ENCODE measurements at places on chromosomes 5 and 9.

GRCh38 chr5:14869668-14870164 lies 1.9 kb downstream of the ANKH start:
- no peak for DNase-seq

GRCh38 chr9:2936221-2936620 lies 92.3 kb upstream of the PUM3 start:
- no peak for DNase-seq

DNA sequence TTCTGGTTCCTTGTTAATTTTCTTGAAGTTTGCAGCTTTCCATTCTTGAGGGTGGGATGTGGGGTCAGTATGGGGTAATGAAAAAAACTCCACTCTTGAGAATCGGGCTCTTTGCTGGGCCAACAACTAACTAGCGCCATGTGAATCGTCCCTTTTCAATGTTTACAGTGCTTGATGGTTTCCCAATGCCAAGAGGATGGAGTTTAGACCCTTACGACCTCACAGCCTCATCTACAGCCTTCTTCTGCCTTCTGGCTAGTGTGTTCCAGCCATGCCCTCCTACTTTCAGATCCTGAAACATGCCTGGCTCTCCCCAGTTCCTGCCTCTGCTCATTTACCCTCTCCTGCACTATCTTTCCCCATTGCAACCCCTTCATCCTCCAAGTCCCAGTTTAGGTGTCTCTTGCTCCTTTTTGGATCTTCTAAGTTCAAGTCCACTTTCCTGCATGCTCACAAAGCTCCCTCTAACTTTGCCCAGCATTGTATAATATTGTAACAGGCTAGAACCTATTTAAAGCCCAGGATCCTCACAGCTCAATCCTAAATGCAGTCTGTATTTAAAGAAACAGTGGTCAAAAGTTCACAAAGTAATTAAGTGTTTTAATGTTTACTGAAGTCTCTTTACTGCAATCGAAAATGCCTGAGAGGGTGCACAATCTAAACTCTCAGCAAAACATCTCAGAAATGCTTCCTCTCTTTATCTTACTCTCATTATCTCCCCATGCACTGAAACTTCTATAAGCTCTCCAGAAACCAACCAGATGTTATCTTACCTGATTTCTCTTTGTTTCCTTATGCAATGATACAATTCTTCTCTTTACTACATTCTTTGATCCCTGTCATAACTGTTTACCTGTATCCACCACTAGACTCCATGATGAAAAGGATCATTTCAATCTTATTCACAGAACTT lies 20.6 kb upstream of the CAST start:
- DNase-seq: no peak

- DNase-seq: no peak
These were observed 200.5 kb downstream of the DRD1 start for GRCh38 chr5:175243441-175243840.

DNA sequence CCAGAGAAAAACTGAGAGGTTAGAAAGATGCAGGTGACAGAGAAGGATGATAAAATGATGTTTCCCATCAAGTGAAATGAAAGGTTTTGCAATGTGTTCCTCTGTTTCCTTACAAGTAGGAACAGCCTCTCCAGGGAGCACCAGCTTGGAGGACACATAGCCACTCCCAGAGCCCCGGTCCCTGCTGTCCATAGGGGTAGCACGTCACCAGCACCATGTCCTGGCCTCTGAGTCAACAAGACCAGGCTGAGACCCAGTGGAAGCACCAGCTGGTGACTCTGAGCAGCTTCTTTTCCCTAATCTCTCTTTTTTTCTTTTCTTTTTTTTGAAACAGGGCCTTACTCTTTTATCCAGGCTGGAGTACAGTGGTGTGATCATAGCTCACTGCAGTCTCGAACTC lies 19.4 kb upstream of the HMCN2 start:
- DNase-seq: no peak

DNA sequence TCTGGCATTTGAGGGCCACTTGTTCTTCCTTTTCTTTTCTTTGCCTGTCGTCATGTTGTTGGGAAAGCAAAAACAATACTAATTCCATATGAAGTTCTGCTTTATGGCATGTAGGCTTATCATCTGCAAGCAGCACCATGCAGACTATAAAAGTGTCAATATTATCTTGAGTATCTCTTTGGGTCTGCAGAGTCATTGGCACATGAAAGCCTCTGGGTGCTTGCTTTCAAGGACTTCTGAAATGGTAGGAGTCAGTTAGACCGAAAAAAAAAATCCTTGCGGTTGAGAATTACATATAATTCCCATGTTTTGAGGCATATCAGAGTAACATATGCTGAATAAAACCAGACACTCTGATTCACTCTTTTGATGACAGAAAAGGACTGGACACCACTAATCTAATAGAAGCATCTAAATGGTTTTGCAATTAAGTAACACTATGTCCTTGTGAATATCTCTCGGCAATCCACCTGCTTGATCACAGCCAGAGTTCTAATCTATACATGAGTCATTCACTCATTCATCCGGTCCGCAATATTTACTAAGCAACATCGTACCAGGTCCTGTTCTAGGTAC lies 44.4 kb downstream of the GNAQ start:
- no peak for DNase-seq

- DNase-seq: no peak
These were observed 48.3 kb upstream of the RIC1 start for GRCh38 chr9:5580650-5581049.

DNA sequence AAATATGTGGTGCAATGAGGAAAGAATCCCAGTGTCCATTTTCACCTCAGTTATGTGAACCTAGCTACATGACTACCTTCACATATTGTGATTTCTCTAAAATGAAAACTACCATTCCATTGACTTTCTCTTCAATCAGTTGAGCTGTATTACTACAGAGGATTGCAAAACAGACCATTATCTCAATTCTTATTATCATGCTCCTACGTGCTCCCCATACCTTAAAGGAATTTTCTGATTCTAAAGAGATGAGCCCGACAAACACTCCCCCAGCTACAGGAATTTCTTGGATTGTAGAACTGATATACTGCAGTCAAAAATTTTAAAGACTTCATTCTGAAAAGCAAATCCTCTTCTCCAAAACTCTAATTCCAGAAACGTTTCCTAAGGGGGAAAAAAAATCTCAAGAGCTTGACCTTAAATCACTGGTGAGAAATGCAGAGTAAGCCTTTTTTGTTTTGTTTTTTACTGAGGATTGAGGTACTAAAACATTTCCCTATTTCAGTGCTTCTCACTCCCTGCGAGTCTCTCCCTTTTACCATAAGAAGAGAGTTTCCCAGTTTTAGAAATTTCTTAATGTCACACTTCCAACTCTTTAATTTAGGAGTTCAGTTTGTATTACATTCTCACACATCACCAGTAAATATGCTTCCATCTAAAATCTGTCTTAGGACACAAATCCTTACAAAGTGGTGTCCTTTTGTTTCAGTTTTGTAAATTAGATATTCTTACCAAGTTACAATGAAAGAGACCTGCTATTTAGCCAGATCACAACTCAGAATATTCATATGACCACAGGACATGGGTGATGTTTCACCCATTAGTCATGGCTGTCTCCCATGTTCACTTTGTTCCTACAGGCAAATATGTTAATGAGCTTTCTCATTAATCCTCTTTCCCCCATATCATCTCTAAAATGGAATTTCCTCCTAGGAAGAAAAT lies 203.8 kb downstream of the TSSK1B start:
- no peak for DNase-seq

DNA sequence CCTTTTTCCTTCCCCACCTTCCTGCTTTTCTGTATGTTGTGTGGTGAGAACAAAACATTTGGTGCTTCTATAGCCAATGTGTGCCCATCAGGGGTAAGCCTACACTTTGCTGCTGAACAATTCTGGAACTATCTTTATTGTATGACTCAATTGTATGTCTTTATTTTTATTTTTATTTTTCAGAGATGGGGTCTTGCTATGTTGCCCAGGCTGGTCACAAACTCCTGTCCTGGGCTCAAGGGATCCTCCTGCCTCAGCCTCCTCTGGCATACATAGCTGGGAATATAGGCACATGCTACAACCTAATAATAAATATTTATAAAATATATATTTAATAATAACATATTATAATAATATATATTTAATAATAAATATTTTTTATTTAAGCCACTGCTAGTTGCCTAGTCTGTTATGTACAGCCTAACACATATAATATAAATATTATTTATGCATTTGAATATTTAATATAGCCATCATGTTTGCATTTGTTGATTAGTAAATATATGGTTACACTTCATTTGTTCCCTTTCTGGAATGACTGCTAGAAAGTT lies 11.8 kb upstream of the DMXL1 start:
- DNase-seq: no peak

- DNase-seq: no peak
These were observed 1903.5 kb downstream of the EFNA5 start for GRCh38 chr5:105767267-105767666.

DNA sequence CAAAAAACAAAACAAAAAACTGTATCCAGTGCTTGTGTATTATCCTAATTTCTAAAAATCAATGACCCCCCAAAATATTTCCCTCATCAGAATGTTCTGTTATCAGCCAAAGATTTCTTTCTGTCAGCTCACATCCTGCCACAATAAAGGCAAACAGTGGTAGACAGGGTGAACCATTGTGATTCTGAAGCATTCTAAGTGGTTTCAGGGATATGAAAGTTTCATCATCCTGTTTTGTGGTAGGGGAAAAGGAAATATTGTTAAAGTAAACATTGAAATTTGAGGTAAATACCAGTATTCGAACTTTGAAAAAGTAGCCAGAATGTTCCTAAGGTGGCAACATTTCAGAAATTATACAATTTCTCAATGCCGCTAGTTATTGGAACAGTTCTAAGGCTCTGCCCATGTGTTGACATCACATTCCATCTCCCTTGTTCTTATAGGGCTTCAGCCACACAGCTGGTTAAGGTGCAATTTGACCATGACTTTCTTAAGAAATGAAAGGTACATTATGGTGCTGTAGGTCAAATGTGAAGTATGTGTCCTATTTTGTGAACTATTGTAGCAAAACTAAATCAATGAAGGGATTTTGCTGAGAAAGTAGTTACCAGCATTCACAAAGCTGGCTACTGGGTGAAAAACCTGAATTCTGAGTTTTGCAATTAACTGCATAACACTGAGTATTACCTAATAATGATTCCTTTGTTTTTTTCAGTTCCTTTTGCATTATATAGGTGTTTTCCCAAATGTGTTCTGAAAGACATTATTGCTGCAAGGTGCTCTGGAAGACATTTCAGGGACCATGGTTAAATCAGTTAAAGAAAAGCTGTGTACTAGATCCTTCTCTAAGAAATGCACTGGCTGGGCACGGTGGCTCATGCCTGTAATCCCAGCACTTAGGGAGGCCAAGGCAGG lies 107.6 kb upstream of the RASGRF2 start:
- DNase-seq: no peak

DNA sequence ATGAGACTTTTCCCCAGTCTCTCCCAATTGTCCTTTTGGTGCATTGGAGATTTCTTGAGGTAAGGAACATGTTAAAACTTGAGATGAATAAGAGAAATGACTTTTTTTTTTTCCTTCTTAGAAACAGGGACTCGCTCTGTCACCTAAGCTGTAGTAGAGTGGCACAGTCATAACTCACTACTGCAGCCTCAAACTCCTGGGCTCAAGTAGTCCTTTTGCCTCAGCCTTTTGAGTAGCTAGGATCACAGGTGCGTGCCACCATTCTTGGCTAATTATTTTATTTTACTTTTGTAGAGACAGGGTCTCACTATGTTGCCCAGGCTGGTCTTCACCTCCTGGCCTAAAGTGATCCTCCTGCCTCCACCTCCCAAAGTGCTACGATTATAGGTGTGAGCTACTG lies 25.9 kb downstream of the CDC42SE2 start:
- DNase-seq: no peak

DNA sequence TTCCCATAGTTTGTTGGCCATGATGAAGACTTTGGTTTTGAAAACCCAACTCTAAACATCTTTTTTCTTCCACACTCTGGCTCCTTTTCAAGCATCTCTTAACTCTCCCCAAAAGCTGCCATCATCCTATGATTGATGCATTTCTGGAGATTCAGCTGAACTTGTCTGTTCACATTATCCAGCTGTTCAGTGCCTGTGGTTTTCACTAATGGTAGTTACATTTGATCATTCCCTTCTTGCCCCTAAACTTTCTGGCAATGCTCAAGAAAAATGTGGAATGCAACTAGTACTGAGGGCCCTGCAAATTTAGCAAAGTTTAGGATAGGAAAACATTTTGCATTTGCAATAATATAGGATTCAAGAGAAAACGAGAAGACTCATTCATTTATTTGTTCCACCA lies 267.5 kb downstream of the ENC1 start:
- no peak for DNase-seq

GRCh38 chr5:129244478-129244877 lies 149.9 kb downstream of the ISOC1 start:
- DNase-seq: no peak

GRCh38 chr9:14307989-14308852 lies 5.7 kb downstream of the NFIB start:
- no peak for DNase-seq

GRCh38 chr5:32545102-32545800 lies 40.1 kb upstream of the SUB1 start:
- DNase-seq: no peak

GRCh38 chr9:132994410-132995120 lies 16.1 kb downstream of the GFI1B start:
- no peak for DNase-seq

DNA sequence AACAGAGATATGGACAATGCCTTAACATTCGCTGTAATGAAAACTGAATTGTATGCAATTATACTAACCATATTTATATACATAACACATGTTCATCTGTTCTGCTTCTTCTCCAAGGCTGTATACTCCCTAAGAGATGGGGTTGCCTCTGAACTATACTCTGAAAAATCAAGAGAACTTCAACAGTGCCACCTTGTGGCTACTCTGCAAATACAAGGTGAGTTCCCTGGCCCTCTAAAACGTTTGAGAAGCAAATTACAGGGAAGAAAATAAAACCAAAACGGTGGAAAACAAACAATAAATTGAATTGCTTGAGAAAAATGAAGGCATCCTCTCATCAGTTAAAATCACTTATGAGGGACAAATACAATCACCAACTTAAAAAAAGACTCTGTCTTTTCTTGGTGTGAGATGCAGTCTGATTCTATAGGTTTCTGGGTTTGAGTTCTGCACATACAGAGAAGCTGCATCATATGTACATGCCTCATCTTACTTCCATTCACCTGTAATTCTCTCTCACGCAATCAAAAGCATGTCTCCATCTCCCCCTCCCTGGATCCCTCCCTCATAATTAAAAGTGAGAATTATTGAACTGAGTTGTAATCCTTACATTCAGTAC lies 98.6 kb downstream of the FBXW11 start:
- peak; percentile 25 for DNase-seq

DNA sequence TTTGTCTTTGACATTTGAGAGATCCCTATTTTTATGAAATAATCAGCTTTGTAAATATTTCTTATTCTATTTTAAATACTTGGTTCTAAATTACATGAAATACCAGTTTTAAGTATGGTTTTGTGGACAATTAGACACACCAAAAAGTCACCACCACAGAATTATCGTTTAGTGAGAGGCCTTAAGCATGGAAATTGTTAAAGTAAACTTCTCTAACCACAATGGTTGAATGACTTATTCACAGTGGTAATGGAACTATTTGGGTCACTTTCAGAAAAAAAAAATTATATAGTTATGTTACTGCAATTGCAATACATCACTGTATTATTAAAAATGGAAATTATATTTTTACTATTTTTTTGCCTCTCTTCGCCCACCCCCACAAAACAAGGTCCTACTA lies 1252.5 kb downstream of the EFNA5 start:
- DNase-seq: no peak

- DNase-seq: no peak
These were observed 244.3 kb upstream of the WWC1 start for GRCh38 chr5:168047043-168047668.
